ENCODE measurements at places on chromosomes 7 and 10. TPM values are rescaled to one million over a fixed set of nuclear protein-coding genes. Genes with fewer than 3 reads are reported as not detected.

Gene HOXA1
- 0.16 TPM for total RNA-seq

Gene SLC13A4
- total RNA-seq: not detected

Gene CRYGN
- total RNA-seq: 0.22 TPM

Gene TMEM213
- not detected for total RNA-seq

Gene ARHGAP22
- total RNA-seq: 0.66 TPM

Gene HOXA3
- total RNA-seq: not detected

Gene SFRP4
- total RNA-seq: not detected

Gene SUN3
- total RNA-seq: not detected

Gene RPEL1
- total RNA-seq: not detected

Gene DPCD
- total RNA-seq: 3.6 TPM

Data from activated T-helper 1 cell treated with anti-CD3 and anti-CD28 coated beads, Interleukin-12 subunit alpha, Interleukin-12 subunit beta, Interleukin-2, Interleukin-4 antibody, amounts not matched to agents 30 ng/mL and 10 ng/mL and 1 ng/mL, durations not matched to agents 14 hours and 24 hours and 36 hours (primary cell).